ENCODE measurements at places on chromosomes 12 and 14. TPM values are rescaled to one million over a fixed set of nuclear protein-coding genes. Genes with fewer than 3 reads are reported as not detected.

Gene SRGAP1
- total RNA-seq: 24.7 TPM

Gene SLC17A8
- 10.1 TPM for total RNA-seq

Gene ADAMTS20
- total RNA-seq: 0.46 TPM

Gene IL31
- not detected for total RNA-seq

Gene FSCB
- not detected for total RNA-seq

Gene SSPN
- 16.6 TPM for total RNA-seq

Gene ZFHX2
- total RNA-seq: 3.5 TPM

Gene TRHDE
- total RNA-seq: 24.2 TPM

Gene DPF3
- total RNA-seq: 15.5 TPM

Gene ACVRL1
- 8.8 TPM for total RNA-seq

Gene PTGDR
- total RNA-seq: 0.23 TPM

Gene SLC35E3
- 11.8 TPM for total RNA-seq

Gene ITGA7
- 14.5 TPM for total RNA-seq

Gene DHH
- 0.46 TPM for total RNA-seq

Gene POTEG
- total RNA-seq: not detected

Gene STAC3
- total RNA-seq: 1.4 TPM
